ENCODE measurements at places on chromosomes 7 and 10.

DNA sequence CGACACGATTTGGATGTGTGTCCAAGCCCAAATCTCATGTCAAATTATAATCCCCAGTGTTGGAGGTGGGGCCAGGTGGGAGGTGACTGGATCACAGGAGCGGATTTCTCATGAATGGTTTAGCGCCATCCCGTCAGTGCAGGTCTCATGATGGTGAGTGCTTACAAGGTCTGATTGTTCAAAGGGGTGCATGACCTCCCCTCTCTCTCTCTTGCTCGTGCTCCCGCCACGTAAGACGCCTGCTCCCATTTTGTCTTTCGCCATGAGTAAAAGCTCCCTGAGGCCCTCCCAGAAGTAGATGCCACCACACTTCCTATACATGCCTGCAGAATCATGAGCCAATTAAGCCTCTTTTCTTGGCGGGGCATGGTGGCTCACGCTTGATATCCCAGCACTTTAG is 71.5 kb upstream of the NANOS1 start:
- DNase-seq = no peak

GRCh38 chr7:44969701-44970522 is 8.9 kb downstream of the MYO1G start:
- DNase-seq = no peak

DNA sequence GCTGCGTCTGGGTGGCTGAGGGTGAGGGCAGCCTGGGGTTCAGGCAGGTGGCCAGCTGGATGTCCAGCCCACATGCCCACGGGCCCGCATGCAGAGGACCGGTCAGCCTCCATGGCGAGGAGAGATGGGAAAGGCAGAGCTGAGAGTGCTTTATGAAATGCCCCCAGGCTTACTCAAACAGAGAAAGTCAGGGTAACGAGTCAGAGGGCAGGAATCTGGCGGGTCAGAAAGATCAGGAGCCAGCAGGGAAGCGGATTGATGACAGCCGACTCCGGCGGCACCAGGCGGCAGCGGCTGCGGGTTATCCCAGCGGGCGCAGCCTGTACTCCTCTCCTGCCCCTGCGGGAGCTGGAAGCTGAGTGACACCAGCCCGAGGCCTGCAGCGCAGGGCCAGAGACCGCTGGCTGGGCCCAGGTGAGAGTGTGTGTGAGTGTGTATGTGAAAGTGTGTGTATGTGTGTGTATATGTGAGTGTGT is 13.4 kb downstream of the SLC13A4 start:
- DNase-seq = no peak

DNA sequence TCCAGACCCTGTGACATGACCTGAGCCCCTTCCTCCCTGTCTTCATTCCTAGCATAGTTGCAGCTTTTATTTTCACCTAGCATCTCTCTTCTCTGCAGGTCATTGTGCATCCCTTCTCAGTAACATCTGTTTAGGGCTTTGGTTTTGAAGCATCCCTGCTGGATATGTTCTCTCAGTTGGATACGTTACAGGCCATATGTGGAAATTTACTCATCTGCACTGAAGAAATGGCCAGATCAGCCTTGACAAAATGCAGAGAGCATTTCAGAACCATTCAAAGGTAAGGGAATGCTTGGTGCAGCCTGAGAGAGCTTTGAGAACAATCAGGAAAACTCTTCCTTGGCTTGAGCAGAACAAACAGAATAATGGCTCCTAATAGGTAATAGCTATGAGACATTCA is 647.0 kb downstream of the KCNMA1 start:
- DNase-seq = no peak

DNA sequence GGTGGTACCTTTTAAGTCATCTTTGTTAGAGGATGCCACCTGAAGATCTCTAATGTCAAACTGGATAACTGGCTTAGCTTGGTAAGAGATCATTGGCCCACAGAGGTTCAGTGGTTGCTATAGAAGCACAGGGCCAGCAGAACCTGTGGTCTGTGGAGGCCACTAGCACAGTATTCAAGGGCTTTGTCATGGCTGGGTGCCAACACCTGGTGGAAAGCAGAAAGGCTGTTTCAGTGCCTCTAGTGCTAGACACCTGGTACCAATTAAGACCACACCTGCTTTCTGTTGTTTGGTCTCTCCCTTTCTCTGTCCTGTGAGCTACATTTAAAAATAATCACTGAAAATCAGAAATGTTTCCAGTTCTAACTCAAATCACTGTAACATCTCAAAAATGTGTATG is 10.0 kb upstream of the PCGF5 start:
- DNase-seq = peak; percentile 7

DNA sequence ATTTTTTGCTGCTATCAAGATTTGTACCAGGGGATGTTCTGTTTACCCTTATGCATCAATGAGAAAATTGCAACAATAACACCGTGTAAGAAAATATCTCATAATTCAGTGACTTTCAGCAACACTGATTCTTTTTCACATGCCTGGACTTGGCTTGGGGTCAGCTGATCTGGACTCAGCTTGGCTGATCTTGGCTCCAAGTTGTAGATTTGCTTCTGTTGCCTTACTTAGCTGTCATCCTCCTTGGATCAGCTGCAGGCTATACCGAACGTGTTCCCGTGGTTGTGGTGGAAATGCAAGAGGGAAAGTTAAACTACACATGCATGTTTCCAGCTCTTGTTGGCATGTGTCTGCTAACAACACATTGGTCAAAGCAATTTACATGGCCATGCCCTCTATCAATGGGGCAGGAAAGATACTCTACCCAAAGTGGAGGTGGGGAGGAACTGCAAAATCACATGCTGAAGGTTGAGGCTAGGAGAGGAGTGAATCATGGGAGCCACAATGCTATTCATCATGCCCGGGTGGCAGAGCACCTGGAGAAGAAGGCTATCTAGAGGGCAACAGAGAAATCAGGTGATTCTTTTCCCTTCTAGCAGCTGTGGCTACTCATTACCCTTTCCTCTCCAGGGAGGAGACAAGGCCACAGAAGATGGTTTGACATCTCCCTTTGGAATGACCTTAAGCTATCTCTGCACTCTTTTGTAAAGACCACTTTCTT is 1276.3 kb upstream of the AUTS2 start:
- DNase-seq = peak; percentile 6

DNA sequence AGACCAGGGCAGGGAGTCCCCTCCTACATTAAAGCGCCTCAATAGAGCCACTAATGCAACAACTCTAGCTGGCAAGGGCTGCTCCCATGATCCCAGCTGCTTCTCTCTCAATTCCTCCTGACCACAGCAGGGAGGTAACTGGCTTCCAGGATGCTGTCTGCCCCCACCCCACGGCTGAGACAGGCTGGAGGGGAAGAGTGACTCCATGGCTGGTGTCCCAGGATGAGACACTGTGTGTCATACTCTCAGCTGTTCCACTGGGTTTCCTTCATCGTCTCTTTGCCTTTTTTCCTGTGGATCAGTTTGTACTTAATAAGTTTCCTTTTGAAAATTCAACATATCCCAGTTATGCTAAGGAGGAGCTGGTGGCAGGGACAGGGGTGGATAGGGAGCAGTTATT is 27.7 kb upstream of the MYH16 start:
- no peak for DNase-seq

DNA sequence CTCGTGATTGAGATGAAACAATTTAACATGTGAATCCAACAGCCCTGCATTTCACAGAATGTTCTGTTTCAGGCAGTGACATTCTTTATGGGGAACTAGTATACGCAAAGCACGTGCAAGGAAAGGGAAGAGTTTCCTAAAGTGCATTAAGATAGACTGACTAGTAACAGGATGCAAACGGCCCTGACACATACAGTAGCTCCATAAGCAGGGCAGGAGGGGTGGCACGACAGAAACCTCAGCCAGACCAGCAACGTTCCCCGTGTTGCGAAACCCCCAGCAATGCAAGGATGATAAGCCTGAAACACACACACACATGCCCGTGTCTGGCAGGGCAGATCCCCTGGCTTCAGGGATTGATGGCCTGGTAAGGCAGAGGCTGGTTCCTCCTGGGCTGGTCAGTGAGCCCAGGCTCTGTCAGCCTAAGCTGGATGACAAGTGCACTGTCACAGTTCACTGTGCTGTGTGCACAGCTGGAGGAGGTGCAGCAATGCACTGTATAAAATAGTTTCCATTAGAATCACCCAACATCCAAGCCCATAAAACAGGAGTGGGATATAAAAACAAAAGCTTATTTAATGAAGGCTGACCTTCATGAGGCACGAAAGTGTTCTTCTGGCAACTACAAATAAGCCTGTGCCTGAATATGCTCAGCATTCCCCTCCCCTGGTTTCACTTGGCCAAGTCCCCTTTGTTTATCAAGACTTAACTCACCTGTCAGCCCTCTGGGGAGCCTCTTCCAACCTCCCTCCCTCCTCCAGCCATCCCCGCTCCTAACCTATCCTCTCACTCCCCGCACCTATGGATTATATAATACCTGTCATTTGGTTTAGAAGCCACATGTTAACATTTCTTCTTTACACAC is 88.8 kb downstream of the GSAP start:
- DNase-seq = no peak

DNA sequence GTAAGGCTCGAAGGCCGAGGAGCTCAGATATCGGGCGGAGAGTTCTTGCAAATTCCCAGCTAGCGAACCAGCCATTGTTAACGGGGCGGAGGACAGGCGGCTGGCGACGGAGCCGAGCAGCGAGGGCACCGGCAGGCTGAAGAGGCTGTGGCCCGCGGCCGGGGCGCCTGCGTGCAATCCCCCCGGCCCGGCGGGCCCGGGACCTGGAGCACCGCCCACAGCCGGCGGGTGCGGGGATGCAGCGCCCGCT is 4.1 kb downstream of the VAX1 start:
- DNase-seq = no peak

- no peak for DNase-seq
Measured at GRCh38 chr10:61338146-61338545, 115.0 kb downstream of the TMEM26 start.
